ENCODE measurements at places on chromosomes 1 and 21.

DNA sequence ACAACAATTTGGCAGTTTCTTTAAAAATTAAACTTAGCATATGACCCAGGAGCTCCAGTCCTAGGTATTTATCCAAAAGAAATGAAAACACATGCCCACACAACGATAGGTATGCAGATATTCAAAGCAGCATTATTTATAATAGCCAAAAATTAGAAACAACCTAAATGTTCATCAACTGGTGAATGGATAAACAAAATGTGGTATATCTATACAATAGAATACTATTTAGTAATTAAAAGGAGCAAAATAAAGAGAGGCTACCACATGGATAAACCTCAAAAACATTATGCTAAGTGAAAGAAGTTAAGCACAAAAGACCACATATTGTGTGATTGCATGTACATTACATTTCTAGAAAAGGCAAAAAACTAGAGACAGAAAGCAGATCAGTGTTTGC, 51.3 kb downstream of the ROR1 start:
- DNase-seq, result no peak

- no peak for DNase-seq
These were observed 6.4 kb downstream of the ADARB1 start for GRCh38 chr21:45080639-45081414.

GRCh38 chr1:33370301-33370700, 49.4 kb upstream of the A3GALT2 start:
- no peak for DNase-seq

DNA sequence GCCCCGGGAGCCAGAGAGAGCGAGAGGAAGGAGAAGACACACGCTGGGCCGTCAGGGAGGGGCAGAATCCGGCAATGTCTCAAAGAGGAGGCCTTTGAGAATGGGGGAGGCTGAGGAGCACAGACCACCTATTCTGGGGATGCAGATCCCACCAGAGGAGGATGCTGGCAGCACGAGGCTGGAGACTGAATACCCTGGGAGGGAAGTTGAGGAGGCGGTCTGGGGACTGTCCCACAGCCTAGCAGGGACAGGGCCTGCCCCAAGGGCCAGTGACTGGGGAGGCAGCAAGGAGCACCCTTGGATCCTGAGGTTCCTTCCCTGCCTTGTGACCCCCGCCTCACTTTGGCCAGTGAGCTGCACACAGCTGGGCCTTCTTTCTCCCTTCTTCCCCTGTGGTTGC, 49.2 kb downstream of the SLC37A1 start:
- no peak for DNase-seq

- DNase-seq, result no peak
These were observed 2.2 kb upstream of the EPHA2 start for GRCh38 chr1:16158025-16158424.

DNA sequence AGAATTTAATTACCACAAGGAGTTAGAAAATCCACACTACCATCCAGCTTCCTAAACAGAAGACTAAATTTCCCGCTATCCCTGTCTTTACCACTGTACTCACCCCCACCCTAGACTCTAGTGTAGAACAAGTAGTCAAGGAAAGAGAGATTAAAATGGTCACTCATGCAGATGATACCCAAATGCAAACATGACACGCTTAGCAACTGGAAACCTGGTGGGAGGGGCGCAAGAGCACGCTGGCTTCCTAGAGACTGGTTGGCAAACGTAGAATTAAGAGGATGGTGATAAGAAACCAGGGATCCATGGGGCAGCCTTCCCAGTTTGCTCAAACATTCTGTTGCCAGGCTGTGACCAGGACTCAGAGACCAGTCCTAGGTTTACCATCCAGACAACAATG, 9.9 kb upstream of the LDLRAD1 start:
- DNase-seq, result no peak

GRCh38 chr1:67983867-67984266, 66.6 kb downstream of the DIRAS3 start:
- no peak for DNase-seq

- no peak for DNase-seq
These were observed 84.1 kb upstream of the LBR start for GRCh38 chr1:225511828-225512381.

GRCh38 chr1:80629304-80629837, 1171.4 kb upstream of the ADGRL2 start:
- DNase-seq, result no peak
